Kidney glomerular epithelial cell (primary cell): ENCODE measurements at places on chromosomes 2 and 18.

- no peak for DNase-seq
Observed at GRCh38 chr2:165475277-165476004, 5.9 kb downstream of the CSRNP3 start.

- no peak for DNase-seq
Observed at GRCh38 chr2:29527947-29528346, 393.4 kb downstream of the ALK start.

DNA sequence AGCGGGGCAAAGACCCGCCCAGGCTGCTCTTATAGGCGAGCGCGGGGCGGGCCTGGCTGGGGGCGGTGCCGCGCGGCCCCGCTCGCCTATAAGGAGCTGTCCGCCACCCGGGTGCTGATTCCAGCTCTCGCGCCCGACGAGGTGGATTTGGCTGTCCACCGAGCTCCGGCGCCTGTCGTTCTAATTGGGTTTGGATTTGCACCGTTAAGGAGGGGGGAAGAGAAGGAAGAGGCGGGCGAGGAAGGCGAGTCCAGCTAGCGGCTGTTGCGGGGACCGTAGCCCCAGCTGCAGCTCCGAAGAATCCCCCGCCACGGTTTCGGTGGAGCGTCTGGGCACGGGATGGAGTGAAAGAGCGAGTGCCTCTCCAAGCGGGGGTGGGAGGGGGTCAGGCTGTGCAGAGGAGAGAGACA is at the start of gene CNTNAP5:
Gene CNTNAP5 (plus strand): TSS at position 117 of the 410 bp plus-strand sequence. CDS start 364 bp downstream, outside the sequence.
- DNase-seq = peak; percentile 3

DNA sequence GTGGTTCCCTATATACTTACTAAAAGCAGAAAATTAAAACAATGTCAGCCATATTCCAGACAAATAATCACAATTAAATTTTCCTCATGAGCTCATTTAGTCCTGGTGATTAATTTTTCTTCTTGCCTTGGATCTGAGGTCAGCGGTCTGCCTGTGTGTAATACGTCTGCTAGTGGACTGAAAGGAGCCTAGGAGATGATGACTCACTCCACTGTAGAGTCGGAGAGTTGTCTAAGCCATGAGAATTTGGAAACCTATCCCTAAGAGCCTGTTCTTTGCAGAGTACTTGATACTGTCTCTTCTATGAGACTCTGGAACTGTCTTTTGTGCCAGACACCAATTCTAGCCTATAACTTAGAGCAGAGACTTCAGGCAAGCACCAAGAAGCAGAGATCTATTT is 94.2 kb upstream of the RAB27B start:
- DNase-seq = peak; percentile 35

- DNase-seq = no peak
Observed at GRCh38 chr2:2561346-2562095, 230.4 kb upstream of the MYT1L start.

- no peak for DNase-seq
Observed at GRCh38 chr18:60130284-60130683, 230.5 kb downstream of the PMAIP1 start.

GRCh38 chr18:21745231-21745630 is 4.6 kb downstream of the MIB1 start:
- no peak for DNase-seq

GRCh38 chr2:152560873-152561595 is 156.2 kb downstream of the PRPF40A start:
- DNase-seq = no peak

- no peak for DNase-seq
Observed at GRCh38 chr2:10947446-10948187, 35.9 kb downstream of the KCNF1 start.

DNA sequence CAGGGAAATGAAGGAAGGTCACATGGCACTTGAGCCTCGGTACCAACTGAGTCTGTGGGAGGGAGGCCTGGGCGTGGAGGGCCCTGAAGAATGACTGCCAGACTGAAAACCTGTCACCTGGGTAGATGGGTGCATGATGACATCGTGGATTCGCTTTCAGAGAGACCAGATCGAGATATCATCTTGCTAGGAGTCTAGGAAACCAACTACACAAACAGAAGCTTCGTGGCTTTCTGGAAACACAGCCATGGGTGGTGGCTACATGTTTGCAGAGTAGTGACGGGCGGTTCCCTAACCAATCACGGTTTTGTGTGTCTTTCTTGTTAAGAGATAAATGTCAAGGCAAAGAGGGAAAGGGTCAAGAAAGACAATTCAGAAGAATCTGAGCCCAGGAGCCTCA is 155.0 kb downstream of the EIPR1 start:
- no peak for DNase-seq

DNA sequence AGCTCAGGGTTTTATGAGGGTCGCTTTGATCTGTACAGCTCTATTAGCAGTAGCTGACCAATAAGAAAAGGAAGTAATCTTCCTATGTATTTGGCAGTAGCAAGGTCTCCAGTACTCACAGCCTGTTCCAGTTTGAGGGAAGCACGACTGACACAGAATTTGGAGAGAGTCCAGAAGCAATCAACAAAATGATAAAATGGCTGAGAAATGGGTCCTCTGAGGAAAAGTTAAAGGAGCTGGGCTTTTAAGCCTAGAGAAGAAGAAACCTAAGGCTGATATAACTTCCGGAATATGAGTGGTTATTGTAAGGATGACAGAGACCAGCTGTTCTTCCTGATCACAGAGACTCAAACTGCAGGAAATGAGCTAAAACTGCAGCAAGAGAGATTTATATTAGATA is 382.8 kb downstream of the GPD2 start:
- no peak for DNase-seq

DNA sequence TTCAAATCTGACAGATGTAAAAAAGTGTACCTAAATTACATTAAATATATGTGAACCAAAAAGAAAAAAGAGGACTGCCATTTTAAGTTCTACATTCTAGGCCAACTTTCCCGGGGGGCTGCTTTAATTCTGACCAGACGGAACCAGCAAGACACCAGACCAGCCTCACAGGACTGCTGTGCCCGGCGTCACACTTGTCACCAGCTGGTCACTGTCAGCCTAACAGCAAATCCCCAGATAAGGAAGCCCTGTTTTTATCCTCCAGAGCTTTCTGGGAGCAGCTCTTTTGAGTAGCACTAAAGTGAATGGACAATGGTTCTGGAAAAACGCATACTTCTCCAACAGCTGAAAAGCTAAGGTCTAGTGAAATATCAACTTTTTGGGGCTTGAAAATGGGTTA is 35.6 kb downstream of the CYB5A start:
- DNase-seq = no peak

DNA sequence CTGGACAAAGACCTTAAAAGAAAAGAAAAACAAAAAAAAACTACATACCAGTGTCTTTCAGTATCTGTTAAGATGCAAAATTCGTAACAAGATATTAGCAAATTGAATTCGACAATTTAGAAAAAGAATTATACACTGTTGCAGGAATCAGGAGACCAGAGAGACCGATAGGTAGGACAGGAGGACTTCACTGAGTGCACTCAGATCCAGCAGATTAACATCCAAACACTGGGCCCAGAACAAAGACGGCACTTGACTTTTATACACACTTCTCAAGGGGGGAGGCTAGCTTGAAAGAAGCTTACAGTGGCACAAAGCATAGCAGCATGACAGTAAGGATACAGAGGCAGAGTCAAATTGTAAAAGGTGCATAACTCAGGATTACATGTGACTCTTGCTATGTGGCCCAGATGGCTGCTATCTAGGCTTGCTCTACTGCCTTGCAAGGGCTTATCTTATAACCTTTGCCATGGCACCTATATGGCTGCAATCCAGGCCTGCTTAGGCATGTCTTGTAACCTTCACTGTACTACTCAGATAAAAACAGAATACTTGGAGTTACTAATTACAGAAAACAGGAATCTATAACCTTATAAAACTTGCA is 507.3 kb upstream of the LRRTM4 start:
- no peak for DNase-seq

DNA sequence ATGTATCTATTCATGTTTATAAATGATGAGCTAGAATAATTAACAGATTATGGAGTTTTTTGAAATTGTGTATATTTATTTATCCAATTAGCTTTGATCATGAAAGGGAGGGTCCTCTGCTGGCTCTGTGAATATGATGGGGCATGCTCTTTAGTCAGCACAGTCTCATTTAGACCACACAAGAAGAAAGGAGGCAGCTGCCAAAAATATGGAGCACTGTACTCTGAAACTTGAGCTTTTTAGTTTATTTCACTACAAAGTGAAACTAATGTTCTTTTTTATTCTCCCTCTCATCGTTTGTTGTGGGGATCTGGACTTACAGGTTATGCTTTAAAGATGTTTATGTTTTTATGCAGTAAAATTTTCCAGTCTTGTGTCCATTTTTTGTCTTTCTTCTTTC is 266.9 kb upstream of the GULP1 start:
- no peak for DNase-seq

DNA sequence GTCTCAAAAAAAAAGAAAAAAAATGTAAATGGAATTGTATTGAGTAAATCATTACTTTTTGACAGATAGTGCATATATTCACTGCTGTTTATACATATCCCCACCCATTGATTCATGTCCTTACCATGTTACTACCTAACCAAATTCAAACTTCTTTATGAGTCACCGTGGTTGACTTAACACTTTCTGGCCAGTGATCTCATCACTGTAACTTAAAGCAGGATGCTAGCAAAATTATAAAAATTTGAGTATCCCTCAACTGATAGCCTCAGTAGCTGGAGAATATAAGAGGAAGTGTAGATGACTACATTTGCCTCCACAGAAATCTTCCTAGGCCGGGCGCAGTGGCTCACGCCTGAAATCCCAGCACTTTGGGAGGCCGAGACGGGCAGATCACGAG is 13.4 kb downstream of the CNOT9 start:
- DNase-seq = peak; percentile 39

DNA sequence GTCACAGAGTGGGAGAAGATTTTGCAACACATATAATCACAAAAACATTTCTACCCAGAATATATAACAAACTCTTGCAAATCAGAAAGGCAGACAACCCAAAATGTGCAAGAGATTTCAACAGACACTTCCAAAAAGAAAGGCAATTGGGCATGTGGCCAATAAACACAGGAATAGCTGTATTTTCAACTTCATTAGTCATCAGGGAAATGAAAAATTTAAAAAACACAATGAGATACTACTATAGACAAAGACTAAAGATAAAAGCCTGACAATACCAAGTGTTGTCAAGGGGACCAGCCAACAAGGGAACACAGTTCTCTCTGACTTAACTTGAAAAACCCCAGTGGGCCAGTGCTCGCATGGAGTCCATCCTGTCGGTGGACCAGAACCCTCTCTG is 40.5 kb downstream of the MTHFD2 start:
- no peak for DNase-seq

GRCh38 chr2:147479358-147479757 is 365.5 kb upstream of the ACVR2A start:
- peak; percentile 19 for DNase-seq

DNA sequence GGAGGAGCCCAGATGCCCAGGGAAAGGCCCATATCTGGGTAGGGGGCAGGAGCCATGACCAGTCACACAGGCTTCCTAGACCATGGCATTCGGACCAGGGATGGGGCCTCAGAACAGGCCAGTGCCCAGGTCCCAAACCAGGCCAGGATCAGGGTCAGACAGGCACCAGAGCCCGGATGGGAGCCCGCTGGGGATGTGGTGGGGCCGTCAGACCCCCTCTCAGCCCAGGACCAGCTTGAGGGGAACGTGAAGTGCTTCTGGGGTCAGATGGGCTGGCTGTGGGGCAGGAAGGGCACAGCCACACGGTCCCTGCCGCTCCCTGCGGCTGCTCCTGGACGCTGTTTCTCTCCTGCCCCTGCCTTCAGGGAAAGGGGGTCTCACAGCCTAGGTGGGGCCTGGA is 39.1 kb downstream of the SNED1 start:
- no peak for DNase-seq

DNA sequence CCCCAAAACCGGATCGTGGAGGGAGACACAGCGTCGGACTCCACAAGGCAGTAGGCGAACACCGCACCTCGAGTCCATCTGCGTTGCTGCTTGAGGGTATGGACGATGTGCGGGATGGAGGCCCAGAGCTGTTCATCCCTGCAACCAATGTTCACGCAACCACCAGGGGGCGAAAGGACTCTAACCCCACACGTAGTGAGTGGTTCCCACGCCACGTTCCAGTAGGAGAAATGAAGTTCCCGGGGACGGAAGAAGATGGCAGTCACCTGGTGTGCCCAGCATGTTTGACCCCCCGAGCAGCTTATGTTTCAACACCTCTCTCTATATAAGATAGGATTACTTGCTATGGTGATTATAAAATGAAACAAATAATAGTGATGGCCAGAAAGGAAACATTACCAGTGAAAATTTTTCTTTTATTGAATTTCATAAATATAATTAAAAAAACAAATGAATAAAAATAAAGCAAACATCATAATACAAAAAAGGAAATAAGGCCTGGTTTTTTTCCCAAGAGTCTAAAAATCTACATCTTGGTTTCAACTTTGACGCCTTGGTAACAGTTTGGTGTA is 184.3 kb downstream of the SH3BP4 start:
- DNase-seq = peak; percentile 52

DNA sequence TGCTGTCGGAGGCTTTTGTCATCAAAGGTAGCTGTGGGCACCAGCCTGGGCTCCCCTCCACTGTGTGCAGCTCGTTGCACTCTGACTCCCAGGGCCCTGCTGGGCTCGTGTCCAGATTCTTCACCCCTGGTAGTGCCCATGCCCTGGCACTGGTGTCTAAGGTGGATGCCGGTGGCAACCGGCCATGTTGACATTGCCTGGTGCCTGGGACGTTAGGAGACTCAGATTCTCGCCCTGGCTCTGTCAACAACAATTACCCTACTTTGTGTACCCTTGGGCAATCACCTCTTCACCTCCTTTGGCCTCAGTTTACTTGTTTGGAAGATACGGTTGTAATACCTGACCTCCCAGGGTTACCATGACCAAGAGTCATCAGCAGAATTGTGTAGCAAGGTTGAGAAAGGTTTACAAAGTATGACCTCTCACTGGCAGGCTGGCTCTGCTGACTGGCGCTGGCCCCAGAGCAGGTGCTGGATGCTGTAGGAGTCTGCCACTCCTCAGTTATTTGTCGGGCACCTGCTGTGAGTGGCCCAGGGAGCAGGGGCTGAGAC is 41.5 kb upstream of the MCFD2 start:
- DNase-seq = no peak

GRCh38 chr2:128421286-128421685 is 102.6 kb upstream of the HS6ST1 start:
- DNase-seq = no peak

- no peak for DNase-seq
Observed at GRCh38 chr18:50469380-50469781, 90.5 kb upstream of the MAPK4 start.

- DNase-seq = no peak
Observed at GRCh38 chr2:122805346-122805745, 1049.9 kb downstream of the TSN start.

DNA sequence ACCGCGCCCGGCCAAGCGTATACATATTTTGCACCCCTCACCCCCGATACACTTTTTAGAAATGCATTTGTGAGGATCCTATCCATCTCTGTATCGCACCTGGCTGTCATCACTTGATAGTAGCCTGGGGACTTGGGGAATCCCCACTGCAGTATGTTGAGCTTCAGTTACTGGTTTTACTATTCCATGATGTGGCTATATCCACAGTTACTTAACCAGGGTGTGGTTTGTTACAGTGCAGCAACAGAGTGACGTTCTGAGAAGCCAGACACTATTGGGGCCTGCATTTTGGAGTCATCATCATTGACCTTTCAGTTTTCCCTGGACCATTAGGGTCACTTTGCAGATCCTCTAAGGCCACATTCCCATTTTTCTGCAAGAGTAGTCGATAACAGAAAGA is 212.7 kb downstream of the AGAP1 start:
- no peak for DNase-seq

GRCh38 chr2:203763241-203763937 is 57.0 kb downstream of the CD28 start:
- DNase-seq = no peak
